HL-60 (cell line): ENCODE measurements at places on chromosomes 7 and 10.

GRCh38 chr10:92990615-92991014 is 70.0 kb upstream of the CYP26C1 start:
- no peak for DNase-seq

GRCh38 chr7:221978-222715 is 29.8 kb downstream of the FAM20C start:
- DNase-seq = no peak

DNA sequence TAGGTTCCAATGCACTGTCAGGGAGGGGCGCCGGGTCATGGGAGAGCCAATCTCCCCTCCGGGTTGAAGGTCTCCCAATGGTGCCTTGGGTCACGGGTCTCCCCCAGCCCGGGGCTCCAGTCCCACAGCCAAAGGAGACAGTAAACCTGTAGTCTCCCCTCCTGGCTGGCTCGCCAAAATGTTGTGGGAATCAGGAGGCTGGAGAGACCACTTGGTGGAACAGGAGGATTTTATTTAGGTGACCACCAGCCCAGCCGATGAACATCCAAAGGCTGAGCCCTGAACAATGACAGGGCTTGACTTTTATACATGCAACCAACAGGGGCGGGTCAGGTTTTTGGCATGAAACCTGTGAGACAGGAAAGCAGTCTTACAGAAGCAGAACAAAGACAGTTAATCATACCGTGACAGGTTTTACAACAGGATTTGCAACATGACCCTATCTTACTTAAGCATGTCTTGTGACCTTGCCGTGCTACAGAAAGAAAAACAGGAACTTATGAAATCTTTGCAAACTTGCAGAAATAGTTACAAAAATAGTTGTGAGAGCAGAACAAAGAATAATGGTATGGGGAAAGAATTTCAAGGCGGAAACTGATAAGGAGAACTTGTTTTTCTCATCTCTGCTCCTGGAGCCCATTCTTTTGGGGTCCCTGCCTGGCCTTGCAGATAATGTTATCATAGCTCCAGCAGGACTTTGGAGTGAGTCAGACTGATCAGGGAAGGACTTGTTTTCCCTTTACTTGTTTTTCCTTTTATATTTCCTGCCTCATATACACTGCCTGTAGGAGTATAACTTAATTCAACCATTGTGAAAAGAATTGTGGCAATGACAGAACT is 7.1 kb downstream of the ERV3-1 start:
- peak; percentile 76 for DNase-seq

- no peak for DNase-seq
Measured at GRCh38 chr7:110373416-110373815, 717.5 kb upstream of the LRRN3 start.

GRCh38 chr10:84352251-84352842 is 24.0 kb downstream of the CCSER2 start:
- DNase-seq = peak; percentile 55

GRCh38 chr7:143416565-143417149 is 8.0 kb upstream of the EPHA1 start:
- DNase-seq = no peak

DNA sequence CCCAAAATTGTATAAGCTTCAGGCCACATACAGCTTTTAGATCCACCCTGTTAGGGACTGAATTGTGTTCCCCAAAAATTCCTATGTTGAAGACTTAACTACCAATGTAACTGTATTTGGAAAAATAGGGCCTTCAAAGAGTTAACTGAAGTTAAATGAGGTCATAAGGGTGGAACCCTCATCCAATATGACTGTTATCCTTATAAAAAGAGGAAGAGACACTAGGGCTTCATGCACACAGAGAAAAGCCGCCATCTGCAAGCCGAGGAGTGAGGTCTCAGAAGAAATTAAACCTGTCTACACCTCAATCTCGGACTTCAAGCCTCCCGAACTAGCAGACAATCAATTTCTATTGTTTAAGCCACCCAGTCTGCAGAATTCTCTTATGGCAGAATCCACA is 317.9 kb upstream of the NFE2L3 start:
- DNase-seq = no peak

DNA sequence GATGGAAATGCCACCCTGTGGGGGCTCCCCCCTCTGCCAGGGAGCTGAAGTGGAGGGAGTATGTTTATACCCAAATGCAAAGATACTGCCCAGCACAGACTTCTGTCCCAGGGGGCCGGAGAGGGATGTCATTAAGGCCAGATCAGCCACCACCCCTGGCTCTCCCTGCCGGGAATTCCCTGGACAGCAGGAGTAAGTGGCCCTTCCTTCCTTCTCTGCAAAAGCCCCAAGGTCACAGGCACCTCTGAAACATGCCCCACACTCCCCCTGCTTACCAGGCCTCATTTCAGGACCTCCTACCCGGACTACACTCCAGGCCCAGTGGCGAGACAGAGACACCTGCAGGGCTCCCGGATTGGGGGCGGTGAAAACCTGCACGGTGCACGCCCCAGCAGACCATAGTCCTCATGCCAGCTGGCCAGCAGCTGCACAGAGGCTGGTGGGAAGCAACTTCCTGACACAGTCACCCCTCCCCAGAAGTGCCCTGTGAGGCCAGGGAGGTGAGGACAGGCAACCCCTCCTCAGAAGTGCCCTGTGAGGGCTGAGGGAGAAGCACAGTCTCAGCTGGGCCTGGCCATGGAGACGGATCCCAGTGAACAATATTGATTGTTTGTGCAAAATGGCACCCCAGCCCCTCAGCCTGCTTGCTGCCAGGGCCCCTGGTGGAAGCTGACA is 33.0 kb upstream of the RET start:
- no peak for DNase-seq
